ENCODE measurements at places on chromosomes 6 and 20. TPM values are rescaled to one million over a fixed set of nuclear protein-coding genes. Genes with fewer than 3 reads are reported as not detected.

- DNase-seq, result peak; percentile 25
Measured at GRCh38 chr6:123888771-123889513, 85.3 kb downstream of the NKAIN2 start.

DNA sequence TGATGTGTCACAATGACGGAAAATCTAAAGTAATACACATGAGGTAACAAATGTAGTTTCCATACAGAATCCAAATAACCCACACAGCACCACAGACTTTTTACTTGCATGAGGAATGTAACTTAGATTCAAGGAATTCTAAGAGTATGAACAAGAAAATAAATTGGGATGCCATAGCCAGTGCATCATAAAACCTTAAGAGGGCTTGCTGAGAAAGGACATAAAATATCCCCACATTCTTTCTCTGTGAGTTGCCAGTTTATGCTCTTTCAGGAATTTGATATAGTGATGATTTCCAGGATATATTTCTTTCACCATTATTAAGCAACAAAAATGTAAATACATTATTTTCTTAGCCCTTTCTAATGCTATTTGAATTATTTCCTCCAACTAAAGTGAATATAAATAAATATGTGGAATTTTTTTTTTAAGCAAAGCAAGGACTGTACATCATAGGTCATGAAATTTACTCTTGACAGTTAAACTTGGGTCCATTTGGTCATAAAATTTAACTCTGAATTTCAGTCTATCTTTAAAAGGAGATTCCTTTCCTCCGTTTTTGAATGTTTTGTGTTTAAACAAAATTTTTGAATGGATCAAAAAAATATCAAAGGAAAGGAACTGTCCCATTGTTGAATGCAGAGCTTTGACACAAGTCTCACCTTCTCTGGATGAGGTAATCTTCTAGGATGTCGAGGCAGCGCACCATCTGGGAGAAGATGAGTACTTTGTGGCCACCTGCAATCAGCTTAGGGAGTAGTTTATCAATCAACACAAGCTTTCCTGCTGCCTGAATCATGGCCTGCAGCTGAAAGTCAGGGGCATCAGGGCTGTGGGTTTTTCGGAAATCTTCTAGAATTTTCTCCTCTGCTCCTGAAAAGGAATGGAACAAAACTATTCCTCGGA, 116.3 kb upstream of the EMILIN3 start:
- DNase-seq, result no peak

SLC17A4 gene
- total RNA-seq, result not detected

- DNase-seq, result peak; percentile 73
Measured at GRCh38 chr6:163998496-163998895, 584.0 kb downstream of the QKI start.

DNA sequence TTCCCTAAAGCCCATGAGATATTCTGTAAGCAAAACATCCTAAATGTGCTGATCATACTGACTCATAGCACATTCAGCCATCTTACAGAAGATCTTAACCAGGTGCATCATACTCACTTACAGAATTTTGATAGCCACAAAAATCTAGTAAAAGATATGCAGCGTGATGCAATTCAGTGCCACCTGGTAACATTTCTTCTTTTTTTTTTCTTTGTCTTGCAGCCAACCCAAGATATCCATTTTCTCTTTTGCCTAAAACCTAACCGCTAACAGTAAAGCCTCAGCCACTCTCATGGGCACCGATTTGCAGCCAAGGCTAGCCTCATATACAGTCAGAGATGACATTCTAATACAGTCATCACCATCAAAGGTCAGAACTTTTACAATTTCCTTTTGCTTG, 293.3 kb downstream of the HACE1 start:
- DNase-seq, result no peak

GRCh38 chr20:42531508-42531961, 658.2 kb downstream of the PTPRT start:
- DNase-seq, result peak; percentile 67

GRCh38 chr6:93794166-93794565, 374.8 kb upstream of the EPHA7 start:
- no peak for DNase-seq

- DNase-seq, result no peak
Measured at GRCh38 chr20:48564982-48565539, 262.7 kb downstream of the PREX1 start.

DNA sequence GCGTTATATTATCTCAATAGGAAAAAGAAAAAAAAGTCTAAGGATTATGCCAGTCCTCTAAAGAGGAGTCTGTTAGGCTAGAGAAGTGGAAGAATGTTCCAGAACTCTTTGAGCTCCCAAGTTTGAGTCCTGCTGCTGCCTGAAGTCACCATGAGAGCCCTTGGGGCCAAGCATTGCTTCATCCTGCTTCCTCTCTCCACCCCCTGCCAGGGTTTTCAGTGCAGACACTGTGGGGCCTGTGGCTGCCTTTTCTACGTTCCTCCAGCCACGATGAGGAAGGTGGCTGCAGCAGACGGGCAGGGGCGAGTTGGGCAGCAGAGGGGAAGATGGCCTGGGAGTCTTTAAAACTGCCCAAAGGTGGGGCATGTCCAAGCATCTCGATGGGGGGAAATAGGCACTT, 214.4 kb upstream of the KCNG1 start:
- peak; percentile 51 for DNase-seq

GRCh38 chr6:16681260-16681873, 79.9 kb downstream of the ATXN1 start:
- no peak for DNase-seq

GRCh38 chr20:3168079-3168828, 5.1 kb downstream of the LZTS3 start:
- no peak for DNase-seq

MAFB gene
- 6.3 TPM for total RNA-seq

- DNase-seq, result peak; percentile 85
Measured at GRCh38 chr6:150418827-150419594, 50.2 kb downstream of the IYD start.

GRCh38 chr6:141467881-141468280, 664.8 kb upstream of the GJE1 start:
- DNase-seq, result no peak

TNFRSF21 gene
- 10.2 TPM for total RNA-seq

GRCh38 chr20:542777-543368, 717 bp downstream of the CSNK2A1 start:
- DNase-seq, result peak; percentile 19

DNA sequence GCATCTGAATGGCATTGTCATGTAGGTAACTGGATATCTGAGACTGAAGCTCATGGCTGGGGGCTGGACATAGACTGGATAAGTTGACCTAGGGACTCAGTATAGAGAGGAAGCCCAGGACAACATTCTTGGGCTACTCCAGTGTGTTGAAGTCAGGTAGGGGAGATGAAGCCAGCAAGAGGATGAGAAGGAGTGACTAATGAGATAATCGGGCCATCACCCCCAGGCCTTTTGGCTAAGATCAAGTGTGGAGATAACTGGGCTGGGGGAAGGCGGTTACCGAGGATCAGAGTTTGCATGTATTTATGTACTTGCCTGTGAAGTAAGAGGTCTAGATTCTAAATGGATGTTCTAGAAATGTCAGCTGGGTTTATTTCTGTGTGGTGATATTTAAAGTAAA, 73.4 kb downstream of the ELOVL2 start:
- DNase-seq, result no peak

DNA sequence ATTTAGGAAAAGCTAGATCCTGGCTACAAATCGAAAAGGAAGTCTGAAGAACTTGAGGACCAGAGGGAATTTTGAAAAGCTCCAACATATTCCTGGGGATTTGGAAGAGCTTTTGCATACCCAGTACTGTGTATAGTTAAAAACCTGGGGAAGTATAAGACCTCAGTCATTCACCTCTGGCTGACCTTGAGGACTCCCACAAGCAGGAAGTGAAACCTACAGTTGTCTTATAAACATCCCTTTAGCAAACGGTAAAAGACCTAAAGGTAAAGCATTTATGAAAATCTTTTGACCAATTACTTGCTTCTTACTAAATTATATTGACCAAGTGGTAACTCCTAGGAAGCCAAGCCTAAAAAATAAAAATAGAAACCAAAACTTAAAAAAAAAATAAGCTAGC, 175.0 kb downstream of the HAO1 start:
- peak; percentile 16 for DNase-seq

MATN4 gene
- total RNA-seq, result 0.58 TPM

DNA sequence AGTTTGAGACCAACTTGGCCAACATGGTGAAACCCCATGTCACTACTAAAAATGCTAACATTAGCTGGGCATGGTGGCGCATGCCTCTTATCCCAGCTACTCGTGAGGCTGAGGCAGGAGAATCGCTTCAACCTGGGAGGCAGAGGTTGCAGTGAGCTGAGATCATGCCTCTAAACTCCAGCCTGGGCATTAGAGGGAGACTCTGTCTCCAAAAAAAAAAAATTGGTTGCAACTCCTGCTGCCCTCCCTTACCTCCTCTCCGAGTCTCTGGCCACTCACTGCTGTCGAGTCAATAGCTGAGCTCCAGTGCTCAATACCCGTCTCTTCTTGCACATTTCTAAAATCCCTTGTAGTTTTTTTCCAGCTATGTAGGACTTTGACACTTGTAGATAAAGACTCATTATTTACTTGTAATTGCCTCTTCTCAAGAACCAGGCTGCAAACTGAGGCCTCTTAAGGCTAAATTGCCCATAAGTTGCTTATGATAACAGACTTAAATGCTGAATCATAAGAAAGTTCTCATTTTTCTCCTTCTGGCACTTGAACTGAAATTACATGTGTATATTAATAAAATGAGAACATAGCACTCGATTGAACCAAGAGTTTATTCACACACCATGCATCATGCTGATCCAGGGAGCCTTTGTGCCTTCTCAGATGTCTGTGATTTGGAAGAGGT, 13.8 kb downstream of the HECA start:
- DNase-seq, result no peak

- no peak for DNase-seq
Measured at GRCh38 chr20:38864662-38865061, 59.2 kb downstream of the PPP1R16B start.

DNA sequence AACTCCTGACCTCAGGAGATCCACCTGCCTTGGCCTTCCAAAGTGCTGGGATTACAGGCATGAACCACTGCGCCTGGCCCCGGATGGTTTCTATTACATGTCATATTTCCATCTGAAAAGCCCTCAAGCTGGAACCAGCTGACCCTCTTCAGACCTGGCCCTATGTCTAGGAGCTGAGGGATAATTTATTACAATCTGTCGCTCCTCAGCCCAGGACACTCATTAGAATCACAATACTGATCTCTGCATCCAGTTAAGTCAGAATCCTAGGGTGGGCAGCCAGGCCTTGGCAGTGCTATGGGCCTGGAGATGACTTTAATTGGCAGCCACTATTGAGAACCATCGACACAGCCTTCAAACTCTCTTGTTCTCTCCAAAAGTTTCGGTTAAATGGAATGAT, 162.6 kb upstream of the SNX9 start:
- no peak for DNase-seq

GRCh38 chr6:36559011-36559793, 11.9 kb upstream of the STK38 start:
- DNase-seq, result no peak

All from muscle of leg (tissue), 16 donors.